Tongue (tissue), 3 donors: ENCODE measurements at places on chromosomes 2 and 18. TPM values are rescaled to one million over a fixed set of nuclear protein-coding genes. Genes with fewer than 3 reads are reported as not detected.

SOX11 gene
- 15.8 TPM for total RNA-seq

- no peak for DNase-seq
Measured at GRCh38 chr18:5770176-5770575, 125.1 kb downstream of the TMEM200C start.

ASAP2 gene
- total RNA-seq, result 29.5 TPM

DNA sequence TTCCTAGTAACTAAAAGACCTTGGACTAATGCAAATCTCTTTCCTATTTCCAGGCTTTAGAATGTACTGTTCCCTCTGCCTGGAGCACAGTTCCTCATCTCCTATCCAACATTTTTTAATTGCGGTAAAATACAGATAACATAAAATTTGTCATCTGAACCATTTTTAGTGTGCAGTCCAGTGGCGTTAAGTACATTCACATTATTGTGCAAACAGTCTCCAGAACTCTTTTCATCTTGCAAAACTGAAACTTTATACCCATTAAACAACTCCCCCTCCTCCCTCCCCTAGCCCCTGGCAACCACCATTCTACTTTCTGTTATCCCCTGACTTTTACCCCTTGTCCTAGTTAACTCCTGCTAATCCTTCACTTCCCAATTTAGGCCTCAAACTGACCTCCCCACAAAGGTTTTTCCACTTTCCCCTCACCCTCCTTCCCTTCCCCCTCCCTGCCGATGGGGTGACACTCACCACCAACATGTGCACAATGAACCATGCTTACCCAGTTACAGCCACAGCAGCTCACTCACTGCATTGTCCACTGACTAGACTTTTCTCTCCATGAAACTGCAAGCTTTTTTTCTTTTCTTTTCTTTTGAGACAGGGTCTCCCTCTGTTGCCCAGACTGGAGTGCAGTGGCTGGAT lies 54.8 kb downstream of the KIAA2012 start:
- no peak for DNase-seq

GRCh38 chr18:58054041-58054781 lies 10.2 kb downstream of the NEDD4L start:
- no peak for DNase-seq

DNA sequence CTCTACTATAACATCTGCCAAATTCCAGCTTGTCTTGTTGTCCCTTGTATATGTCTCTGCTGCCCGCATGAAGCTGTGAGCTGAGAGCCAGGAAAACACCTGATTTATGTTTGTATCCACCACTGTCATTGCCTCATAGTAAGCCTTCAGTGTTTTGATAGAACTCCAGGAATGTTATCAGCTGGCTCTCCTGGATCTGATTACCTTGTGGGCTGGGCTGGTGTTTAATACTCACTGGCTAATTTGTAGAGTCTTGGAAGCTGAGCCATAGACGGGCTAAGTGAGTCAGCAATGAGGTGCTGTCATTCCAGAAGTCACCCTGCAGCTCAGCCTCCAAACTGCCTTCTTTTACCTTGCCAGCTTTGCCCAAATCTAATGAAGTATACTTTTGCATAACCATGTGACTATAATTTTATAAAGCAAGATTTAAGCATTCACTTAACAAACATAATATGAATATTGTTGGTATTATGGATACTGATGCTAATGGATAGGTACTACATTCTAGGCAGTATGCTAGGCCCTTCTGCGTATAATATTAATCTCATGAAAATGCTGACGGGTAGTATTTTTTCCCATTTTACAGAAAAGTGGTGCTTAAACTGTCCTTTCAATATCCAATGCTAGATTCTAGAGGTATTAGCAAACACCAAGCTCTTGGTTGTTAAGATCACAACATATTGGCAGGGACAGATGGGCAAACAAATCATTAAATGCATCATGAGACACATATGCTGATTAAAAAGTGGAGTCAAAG lies 62.7 kb upstream of the GATA6 start:
- no peak for DNase-seq

GRCh38 chr2:157929871-157930667 lies 53.9 kb upstream of the ACVR1 start:
- DNase-seq, result no peak

DNA sequence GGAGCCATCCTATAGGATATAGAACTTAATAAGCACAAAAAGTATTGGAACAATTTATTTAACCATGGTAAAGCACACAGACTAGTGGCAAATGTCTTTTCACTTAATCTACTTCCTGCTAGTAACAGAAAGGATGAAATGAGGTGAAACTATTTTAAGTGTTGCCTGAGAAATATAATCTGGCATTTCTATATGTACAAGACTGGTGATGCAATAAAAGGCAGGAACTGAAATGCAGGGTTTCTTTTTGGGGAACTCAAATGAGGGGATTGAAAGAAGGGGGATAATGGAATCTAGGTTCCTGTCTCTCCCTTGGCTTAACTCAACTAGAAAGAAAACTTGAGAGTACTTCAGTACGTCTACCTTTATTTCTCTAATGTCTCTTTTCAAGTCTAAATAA lies 122.3 kb downstream of the MEMO1 start:
- no peak for DNase-seq

DNA sequence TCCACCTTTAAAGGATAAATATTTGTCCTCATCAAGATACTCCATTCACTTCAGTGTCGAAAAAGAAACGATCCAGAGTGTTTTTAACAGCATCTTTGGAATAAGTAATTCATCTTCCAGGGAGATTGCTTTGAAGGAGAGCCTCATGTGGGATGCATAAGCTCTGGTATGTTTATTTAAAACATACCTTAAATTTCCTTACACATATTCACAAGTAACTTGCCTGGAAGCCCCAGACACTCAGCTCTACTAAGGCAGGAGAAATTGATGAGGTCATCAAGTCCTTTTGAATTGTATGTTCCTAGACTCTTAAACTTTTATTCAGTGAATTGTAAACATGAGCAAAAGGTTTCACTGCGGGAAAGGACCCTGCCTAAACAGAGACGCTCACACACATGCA lies 103.0 kb downstream of the CDK15 start:
- peak; percentile 31 for DNase-seq

FAM237A gene
- total RNA-seq, result not detected

DNA sequence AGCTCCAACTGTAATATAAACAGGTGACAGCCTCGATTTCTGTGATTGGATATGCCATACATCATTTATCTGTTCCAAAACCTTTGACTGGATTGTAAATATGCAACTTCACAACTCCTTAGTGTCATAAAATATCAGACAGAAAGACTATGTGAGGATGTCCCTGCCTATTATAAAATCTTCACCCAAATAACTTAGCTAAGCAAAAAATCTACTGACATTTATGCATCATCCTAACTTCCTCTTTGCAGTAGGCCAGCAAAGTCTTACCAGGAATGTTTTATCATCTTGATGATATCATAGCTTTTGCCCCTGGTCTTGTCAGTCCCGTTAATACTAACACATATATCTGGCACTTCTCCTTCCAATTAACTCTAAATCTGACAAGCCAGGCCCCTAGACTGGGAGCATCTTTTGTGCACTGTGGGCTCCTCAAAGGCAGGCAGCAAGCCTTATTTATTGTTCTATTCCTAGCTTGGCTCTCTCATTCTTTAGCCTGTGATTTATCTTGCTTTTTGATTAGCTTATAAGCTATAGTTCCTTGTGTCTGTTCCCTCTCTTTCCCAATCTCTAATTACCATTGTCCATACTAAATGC lies 356.5 kb upstream of the HNMT start:
- DNase-seq, result no peak

GRCh38 chr2:229416116-229416694 lies 145.1 kb upstream of the PID1 start:
- DNase-seq, result peak; percentile 18

- DNase-seq, result peak; percentile 99
Measured at GRCh38 chr2:24435391-24436316, 55.4 kb upstream of the NCOA1 start.

DNA sequence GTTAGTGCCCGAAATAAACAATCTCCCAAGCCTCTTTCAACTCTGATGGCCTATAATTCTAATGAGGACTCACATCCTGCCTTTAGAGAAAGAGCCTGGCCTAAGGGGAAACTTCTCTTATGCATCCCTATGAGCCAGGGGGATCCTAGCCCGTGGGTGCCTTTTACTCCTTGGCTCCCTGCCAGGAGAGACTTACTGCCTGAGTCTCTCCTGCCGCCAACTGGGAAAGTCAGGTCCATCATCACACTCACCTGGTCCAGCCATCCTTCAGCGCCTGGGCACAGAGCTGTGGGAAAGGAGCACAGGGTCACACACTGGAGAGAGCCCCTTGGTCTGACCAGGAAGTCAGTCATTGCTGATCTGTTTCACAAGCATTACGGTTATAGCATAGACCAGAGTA lies 24.1 kb downstream of the ENOSF1 start:
- DNase-seq, result no peak

UGT1A7 gene
- 1.3 TPM for total RNA-seq

WDFY1 gene
- total RNA-seq, result 58.8 TPM

GRCh38 chr2:215727507-215728503 lies 285.5 kb downstream of the MREG start:
- DNase-seq, result no peak

DNA sequence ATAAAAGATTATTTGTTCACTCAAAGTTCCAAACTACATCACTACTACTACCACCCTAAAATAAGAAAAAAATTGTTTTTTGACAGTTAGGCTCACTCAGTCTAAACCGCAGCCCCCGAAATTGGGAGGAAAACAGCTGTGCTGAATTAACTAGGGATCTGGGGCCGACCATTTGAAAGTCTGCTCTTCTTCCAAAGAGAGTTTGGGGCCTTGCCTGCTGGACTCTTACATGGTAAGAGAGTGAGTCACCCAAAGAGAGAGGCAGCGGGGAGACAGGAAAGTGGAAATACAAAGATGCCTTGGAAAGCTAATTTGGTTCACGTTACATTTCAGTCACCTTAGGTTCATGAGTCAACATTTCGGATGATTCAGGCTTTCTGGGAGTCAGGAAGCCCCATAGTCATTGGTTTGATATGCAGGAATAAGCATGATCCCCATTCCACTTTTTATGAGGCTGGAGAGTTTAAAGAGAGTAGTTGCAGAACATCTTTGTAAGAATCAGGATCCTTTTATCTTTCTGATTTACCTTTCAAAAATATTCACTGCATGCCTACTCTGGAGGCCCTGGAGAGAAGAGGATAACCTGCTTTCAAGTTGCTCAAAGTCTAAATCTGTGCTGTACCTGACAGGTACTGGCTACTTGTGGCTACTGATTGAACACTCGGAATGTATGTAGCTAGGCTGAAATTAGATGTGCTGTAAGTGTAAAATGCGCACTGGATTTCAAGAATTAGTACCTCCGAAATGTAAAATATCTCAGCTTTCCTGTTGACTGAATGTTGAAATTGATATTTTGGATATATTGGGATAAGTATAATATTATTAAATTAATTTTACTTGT lies 995 bp upstream of the RTN4 start:
- DNase-seq, result peak; percentile 90

DNA sequence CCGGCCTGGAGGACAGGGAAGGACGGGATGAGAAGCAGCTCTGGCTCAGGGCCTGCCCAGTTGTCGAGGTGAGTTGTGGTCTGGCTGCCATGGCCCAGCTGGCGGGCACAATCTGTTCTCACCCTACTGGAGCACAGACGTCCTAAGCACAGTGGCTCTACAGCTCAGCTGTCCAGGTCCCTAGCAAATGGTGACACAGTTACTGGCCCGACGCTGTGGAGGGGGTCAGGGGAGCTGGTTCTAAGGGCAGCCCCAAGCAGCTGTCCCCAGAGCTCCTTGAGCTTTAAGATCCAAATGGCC lies 32.9 kb downstream of the KCNK3 start:
- DNase-seq, result peak; percentile 86

EML6 gene
- 10.8 TPM for total RNA-seq

PSMA8 gene
- not detected for total RNA-seq

- DNase-seq, result no peak
Measured at GRCh38 chr2:120667981-120668380, 67.7 kb upstream of the GLI2 start.

GRCh38 chr18:377088-377487 lies 109.2 kb upstream of the THOC1 start:
- DNase-seq, result no peak

DNA sequence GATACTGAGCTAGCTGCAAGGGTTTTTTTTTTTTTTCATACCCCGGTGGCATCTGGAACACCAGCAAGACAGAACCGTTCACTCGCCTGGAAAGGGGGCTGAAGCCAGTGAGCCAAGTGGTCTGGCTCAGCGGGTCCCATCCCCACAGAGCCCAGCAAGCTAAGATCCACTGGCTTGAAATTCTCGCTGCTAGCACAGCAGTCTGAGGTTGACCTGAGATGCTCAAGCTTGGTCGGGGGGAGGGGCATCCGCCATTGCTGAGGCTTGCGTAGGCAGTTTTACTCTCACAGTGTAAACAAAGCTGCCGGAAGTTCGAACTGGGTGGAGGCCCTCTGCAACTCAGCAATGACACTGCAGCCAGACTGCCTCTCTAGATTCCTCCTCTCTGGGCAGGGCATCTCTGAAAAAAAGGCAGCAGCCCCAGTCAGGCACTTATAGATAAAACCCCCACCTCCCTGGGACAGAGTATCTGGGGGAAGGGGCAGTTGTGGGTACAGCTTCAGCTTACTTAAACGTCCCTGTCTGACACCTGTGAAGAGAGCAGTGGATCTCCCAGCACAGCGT lies 5.1 kb upstream of the MIB1 start:
- DNase-seq, result no peak

CXCR1 gene
- 0.31 TPM for total RNA-seq

LTBP1 gene
- 167 TPM for total RNA-seq

GRCh38 chr2:221533299-221533698 lies 38.8 kb downstream of the EPHA4 start:
- no peak for DNase-seq

GRCh38 chr2:211055438-211055837 lies 499.0 kb downstream of the CPS1 start:
- no peak for DNase-seq

MAP3K19 gene
- total RNA-seq, result 0.21 TPM
